LHCN-M2 (cell line): ENCODE measurements at places on chromosomes 1 and 21. TPM values are rescaled to one million over a fixed set of nuclear protein-coding genes. Genes with fewer than 3 reads are reported as not detected.

LCK gene
- not detected in 2 replicates for total RNA-seq

STUM gene
- total RNA-seq: not detected in 2 replicates

INKA2 gene
- 6.3 and 12.5 TPM in 2 replicates for total RNA-seq

PTPRU gene
- 86.0 and 96.7 TPM in 2 replicates for total RNA-seq

ATF3 gene
- 0.58 and 1.1 TPM in 2 replicates for total RNA-seq

GBP6 gene
- total RNA-seq: not detected in 2 replicates

MANEAL gene
- 2.5 and 2.9 TPM in 2 replicates for total RNA-seq

POU2F1 gene
- 4.8 and 5.6 TPM in 2 replicates for total RNA-seq

OR2AK2 gene
- total RNA-seq: not detected in 2 replicates

DNA sequence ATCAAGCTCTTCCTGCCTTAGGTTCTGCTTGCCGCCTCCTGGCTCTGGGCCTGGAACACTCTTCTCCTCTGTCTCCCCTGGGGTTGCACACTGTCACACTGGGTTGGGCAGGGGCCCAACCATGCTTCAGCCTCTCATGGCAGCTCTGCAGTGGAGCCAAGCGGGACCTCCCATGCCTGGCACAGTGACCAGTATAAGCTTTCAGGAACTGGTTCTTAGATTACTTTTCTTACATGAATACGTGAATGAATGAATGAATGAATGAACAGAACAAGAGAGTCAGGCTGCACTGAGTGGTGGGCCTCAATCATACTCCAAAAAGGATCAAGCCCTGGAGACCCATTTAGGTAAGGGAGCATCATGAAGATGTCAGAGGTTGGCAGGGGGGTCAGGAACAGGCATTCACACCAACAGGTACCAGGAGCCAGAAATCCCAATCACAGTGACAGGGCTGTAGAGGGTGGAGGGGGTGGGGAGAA lies 30.8 kb upstream of the TMEM125 start:
- DNase-seq: no peak

DNA sequence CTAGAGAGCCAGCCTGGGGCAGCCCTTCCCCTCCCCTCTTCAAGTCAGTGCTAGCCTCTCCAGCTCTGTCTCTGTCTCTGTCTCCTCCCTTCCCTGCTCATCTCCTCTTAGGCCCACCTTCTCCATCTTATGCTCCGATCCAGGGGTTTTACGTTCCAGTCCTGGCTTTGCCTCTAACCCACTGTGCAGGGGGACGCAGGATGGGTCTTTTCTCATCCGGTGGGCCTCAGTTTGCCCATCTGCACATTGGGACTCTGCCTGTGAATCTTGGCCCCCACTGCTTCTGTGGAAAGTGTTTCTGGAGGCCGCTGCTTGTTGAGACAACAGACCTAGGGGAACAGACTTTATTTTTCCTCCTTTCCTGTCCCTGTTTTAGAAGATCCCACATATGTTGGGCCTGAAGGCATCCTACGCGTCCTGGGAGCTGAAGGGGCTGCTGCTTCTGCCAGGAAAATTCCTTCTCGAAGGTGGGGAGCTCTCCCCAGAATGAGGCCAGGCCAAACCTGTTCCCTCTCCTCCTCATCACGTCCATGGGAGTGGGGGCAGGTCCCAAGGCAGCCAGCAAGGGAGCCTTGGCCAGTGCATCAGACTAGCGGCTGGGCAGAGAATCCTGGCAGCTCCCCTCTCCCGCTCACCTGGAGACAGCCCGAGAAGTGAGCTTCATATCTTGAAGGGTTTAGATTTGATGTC lies 99.5 kb upstream of the CSF3R start:
- DNase-seq: peak; percentile 2

DNA sequence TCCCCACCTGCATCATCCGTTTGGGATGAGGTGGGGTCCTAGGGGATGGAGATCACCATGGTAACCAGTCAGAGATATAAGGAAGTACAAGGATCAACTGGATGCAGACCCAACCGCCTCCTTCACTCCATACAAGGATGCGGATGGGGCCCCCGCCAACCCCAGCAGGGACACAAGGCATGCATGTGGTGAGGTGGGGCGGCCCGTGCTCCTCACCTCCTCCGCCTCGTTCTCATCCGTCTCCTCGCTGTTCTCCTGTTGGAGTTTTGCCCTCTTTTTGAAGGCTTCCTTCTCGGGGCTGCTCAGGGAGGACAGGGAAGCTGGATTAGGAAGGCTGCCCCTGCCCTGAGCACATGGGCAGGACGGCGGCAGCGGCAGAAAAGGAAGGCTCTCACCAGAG lies 23.8 kb downstream of the KIF21B start:
- no peak for DNase-seq

DNA sequence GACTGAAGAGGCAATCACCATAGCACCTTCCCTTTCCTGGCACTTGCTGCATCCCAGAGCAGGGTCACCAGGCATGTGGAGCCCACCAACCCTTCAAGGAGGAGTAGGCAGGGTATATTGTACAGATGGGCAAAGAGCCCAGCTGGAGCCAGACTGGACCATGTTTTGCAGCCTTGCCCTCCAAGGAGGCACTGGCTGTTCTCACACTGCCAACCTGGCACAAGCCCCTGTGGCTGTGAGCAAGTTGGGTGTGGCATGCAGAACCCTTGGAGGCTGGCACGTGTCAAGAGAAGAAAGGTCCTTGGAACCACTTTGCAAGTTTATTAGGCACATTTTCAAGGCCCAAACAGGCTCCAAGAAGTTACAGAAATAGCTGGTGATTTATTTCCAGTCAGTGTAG lies 146.4 kb downstream of the FOXD2 start:
- no peak for DNase-seq

DNA sequence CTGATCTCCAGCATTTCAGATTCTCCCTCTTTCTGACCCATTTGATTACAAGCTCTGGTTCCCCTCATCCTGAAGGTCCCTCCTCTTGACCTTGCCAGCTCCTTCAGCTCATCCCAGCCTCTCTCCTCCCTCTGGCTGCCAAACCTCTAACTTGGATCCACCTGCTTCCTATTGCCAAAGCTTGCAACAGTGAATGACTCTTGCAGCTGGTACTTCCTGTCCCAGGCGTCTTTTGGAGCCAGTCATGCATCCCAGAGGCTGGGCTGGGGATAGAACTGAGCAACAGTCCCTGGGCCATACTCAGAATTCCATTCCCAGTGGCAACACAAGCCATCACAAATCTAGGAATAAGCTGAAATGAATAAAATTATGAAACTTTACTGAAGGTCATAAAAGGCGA lies 27.7 kb upstream of the SPOCD1 start:
- peak; percentile 83 for DNase-seq

- no peak for DNase-seq
These were observed 14.3 kb downstream of the CHI3L2 start for GRCh38 chr1:111241797-111242196.

GRCh38 chr1:94929351-94930217 lies 2.7 kb upstream of the CNN3 start:
- peak; percentile 41 for DNase-seq

- DNase-seq: no peak
These were observed 18.9 kb downstream of the CRYAA start for GRCh38 chr21:43187715-43188114.

DNA sequence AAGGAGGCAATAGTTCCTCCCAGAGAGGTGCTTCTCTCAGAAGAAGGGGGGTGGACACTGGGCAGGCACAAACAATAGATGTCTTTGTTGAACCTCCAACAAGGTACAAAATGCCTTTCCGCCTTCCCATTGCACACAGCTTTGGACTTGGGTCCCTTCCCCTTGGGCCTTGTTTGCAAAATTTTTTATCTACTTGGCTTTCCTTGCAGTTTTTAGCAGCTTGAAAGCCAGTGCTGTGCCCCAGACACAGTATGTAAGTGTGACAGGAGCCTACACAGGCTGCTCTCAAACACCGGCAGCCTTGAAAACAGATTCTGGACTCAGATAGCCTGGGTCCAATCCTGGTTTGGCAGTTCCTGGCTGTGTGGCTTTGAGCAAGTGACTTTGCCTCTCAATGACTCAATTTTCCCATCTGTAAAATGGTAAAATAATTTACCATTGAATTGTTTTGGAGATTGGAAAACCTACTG lies 43.0 kb downstream of the ELAPOR1 start:
- DNase-seq: no peak

- DNase-seq: no peak
These were observed 46.8 kb downstream of the CD247 start for GRCh38 chr1:167471568-167471967.

DNA sequence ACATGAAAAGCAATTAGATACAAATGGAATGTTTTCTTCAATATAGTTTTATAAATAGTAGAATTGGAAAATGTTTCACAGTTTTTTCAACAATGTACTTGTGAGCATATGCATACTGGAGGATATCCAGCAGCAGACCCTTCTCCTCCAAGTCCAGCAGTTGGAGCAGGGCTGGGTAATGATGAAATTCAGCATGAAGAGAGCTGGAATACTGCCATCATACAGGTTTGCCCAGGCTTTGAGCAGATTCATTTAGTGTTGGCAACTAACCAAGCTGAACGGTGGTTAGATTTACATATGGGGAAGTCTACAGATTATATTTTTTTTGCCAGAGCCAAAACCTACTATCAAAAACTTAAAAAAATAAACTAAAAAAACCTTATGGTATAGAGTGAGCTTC lies 38.3 kb downstream of the WDR3 start:
- DNase-seq: no peak

DNA sequence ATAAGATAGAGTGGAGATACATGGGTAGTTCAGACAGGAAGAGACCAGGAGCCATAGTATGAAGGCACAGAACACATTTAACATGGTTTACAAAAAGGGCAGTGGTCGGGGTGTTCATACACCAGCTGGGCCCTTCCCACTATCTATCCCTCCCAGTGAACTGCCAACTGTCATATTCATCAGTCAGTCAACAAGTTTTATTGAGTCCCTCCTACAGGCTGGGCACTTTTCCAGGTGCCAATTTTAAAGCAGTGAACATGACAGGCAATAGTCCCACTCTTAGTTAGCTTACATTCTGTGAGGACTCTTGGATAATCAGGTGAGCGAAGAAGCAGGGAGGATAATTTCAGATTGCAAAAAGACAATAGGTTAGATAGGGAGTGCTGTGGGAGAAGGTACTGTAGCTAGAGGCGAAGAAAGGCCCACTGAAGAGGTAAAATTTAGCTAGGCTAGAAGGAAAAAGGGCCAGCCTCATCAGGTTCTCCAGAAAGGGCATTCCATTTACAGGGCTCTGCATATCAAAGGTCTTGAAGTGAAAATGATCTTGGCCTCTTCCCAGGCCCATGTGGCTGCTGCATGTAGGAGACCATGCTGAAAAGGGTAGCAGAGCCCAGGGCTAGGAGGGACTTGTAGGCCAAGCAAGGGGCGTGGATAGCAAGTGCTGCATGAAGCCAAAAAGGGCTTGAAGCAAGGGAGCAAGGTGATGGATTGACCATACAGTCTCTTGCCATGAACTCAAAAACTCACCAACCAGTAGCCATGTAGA lies 274.7 kb upstream of the SNX7 start:
- DNase-seq: no peak

- DNase-seq: no peak
These were observed 573 bp downstream of the KLHL21 start for GRCh38 chr1:6601923-6602668.

DNA sequence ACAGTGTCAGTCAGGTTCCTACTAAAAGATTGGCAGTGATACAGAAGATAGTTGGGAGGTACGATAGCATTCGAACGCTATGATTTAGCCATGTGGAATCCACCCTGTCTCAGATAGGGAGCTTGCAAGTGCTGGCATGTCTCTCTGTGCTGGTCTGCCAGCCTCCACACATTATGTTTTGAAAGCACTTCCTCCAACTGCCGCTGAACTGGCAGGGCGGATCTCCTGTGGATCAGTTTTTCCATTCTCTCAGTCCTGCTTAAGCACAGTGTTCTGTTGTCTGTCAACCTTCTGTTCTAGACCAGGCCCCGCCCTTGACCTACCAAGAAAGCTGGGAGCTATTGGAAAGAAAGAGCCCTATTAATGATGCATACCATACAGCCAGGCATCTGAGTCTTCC lies 65.5 kb upstream of the PALMD start:
- no peak for DNase-seq

DNA sequence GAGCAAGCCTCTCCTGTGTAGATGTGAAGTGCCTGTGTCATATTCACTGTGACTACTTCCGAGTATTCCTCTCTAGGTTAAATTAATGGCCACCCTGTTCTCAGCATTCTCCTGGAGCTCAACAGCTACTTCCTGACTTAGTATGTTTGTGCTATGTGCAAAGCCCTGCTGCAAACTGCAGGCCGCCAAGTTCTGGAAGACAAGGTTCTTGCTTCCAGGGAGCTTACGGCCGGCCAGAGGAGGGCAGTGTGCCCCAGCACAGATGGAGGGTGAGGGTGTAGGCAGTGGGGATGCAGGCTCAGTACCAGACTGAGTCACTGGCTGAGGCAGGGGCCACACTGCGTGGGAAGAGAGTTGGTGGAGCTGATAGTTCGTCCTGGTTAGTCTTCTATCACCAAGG lies 43.2 kb downstream of the ELK4 start:
- no peak for DNase-seq

GRCh38 chr1:162927421-162927820 lies 66.4 kb upstream of the CCDC190 start:
- no peak for DNase-seq

DNA sequence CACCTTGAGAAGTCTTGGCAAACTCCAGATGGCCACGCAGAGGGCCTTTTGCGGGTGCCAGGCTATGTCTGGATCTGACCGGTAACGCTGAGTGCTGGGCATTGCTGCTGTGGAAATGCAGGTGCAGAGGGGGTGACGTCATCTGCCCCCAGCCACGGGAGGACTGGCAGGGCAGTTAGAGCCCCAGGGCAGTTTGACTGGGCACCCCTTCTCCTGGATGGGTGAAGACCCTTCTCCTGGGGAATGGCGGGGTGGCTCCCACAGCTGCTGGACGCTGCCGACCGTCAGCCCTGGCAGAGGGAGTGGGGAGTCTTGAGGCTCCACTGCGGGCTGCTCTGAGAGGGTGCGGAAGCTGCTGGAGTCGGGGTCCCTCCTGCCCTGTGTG lies 12.6 kb upstream of the EDN2 start:
- no peak for DNase-seq

- no peak for DNase-seq
These were observed 514.9 kb upstream of the PKN2 start for GRCh38 chr1:88169139-88169538.

- no peak for DNase-seq
These were observed 426.5 kb upstream of the DAB1 start for GRCh38 chr1:57850176-57850940.

- no peak for DNase-seq
These were observed 156.0 kb downstream of the NFIA start for GRCh38 chr1:61238359-61238665.

- peak; percentile 27 for DNase-seq
These were observed 26.7 kb downstream of the DMAP1 start for GRCh38 chr1:44239961-44240371.

GRCh38 chr1:108592030-108592759 lies 32.3 kb downstream of the EEIG2 start:
- DNase-seq: peak; percentile 11
